NCI-H146 (cell line): ENCODE measurements at places on chromosomes 7 and 10.

GRCh38 chr10:117237401-117237991 lies 3.4 kb upstream of the SLC18A2 start:
- DNase-seq: no peak

GRCh38 chr10:1120801-1121211 lies 64.6 kb downstream of the WDR37 start:
- no peak for DNase-seq

GRCh38 chr7:135111379-135111778 lies 36.5 kb upstream of the TMEM140 start:
- no peak for DNase-seq

GRCh38 chr7:81638198-81638597 lies 131.6 kb downstream of the HGF start:
- DNase-seq: peak; percentile 13

- no peak for DNase-seq
Observed at GRCh38 chr10:132302421-132303310, 5.1 kb downstream of the STK32C start.

GRCh38 chr10:33489501-33490176 lies 155.2 kb upstream of the NRP1 start:
- no peak for DNase-seq

- DNase-seq: no peak
Observed at GRCh38 chr7:156378806-156379205, 261.8 kb upstream of the RNF32 start.

- DNase-seq: no peak
Observed at GRCh38 chr10:30581779-30582380, 47.7 kb downstream of the LYZL2 start.

DNA sequence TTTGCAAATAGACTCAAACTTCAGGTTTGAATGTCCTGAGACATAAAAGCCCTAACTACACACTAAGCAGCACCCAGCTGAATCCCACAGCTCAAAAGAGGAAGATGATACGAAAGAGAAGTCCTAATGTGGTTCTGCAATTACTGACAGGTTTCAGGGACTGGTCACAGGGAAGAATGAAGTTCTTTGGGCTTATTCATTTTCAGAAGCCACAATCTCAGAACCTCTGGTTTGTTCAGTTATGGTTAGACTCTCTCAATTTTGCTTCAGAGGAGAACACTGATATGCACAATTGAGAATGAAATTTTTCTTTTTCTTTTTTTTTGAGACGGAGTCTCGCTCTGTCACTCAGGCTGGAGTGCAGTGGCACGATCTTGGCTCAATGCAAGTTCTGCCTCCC lies 94.6 kb upstream of the FAM180A start:
- no peak for DNase-seq

DNA sequence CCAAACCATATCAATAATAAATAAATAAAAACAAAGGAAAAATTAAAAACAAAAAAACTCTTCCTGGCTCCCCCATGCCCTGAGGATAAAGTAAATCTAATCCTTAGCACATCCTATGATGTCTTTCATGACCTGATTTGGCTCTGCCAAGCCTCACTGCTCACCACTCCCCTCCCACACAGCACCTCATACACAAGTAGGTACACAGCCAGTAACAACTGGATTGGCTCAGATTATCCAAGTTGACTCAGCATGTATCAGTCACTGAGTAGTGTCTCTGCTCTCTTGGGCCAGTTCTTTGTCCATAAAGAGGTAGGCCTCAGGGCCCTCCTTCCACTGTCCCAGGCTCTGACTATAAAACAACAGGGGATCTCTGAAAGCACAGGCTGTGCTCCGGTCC lies 99.6 kb downstream of the STRA8 start:
- no peak for DNase-seq

- DNase-seq: no peak
Observed at GRCh38 chr7:16660702-16661464, 14.9 kb downstream of the BZW2 start.

DNA sequence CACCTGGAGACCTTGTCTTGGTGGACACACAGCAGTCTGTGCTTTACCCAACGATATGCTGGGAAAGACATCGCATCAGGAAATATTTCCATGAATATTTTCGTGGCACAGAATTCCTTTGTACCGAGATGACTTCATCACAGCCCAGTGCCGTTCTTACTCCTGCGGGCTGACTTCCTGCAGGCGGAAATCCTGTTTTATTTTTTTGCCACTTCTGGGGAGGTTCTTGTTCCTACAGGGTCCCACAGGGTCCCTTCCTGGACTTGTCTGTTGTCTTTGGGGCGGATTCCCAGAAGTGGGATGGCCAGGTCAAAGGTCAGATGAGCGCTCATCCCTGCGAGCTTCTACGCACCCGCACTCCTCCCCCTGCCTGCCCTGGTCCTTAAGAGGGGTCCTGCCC lies 86.5 kb downstream of the DNAJB6 start:
- DNase-seq: no peak

GRCh38 chr7:214410-215212 lies 22.2 kb downstream of the FAM20C start:
- DNase-seq: no peak

DNA sequence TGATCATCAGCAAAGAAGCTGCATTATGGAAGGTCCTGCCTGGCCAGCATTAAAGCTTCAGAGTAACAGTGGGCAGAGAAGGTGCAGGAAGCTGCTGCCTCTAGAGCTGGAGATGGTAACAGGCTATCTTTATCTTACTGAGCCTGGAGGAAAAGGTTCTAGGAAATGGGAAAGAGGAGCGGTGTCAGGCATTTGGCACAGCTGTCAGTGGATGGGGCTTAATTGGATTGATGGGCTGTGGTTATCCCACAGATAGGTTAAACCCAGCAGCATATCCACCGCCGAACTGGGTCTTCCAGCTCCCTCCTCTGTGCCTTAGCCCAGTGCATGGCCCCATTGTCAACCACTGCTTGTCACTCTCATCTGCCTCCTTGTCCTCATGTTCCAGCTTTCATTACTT lies 127.6 kb downstream of the CCNY start:
- no peak for DNase-seq

DNA sequence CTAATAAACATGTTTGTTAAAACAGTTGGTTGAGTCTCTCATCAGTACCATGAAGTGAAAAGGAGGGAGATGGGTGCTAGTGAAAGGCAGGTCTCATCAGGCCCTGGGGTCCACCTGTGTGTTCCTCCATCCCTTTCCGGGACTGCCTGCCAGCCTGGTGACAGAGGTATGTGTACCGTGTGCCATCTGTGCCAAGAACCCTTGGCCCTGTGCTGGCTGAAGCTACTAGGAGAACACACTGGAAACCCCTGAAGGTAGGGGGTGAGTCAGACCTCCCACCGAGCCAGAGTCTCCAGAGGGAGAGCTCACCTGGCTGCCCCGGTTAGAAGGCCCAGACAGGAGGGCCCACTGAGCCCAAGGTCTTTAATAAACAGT lies 2.3 kb downstream of the DDIT4 start:
- DNase-seq: no peak

DNA sequence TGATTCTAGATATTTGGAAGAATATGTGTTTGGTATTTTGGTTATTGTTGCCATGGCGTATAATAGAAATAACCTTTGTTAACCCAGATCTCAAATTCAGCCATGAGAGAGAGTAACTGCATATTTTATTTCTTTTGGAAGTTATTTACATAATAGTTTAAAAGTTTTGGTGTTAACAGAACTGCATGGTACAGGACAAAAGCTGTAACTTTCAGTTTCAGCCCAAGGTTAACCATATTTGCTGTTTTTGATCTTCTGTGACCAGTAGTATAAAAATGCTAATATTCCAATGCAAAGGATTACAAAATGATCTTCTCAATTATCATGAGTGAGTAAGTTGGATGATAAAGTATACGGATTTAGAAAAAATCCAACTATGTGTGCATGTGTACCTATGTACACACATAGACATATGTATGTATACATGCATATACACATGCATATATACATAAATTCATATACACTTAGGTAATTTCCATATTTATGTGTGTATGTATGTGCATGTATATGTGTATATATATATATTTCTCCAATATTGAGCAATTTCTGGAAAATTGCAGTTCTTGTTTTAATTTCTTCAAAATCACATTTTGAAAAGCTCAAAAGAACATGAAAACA lies 38.0 kb upstream of the PIP4K2A start:
- DNase-seq: no peak

DNA sequence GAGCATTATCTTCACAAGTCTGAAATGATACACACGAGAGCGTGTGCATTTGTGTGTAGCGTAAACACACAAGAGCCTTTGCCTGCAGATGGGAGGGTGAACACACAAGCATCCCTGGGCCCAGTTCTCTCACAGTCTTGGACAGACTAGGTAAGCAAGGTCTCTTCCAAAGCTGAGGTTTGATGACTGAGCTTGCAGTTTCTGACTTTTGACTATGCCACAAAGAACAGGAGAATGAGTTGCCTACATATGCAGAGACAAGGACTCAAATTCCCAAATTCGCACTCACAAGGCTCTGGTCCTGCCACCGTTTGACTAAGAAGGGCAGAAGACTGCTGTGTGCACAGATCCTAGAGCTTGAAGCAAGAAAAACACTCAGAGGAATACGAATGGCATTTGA lies 55.8 kb downstream of the FAM53B start:
- DNase-seq: no peak

- DNase-seq: peak; percentile 23
Observed at GRCh38 chr7:151518105-151518946, 1.4 kb downstream of the RHEB start.

DNA sequence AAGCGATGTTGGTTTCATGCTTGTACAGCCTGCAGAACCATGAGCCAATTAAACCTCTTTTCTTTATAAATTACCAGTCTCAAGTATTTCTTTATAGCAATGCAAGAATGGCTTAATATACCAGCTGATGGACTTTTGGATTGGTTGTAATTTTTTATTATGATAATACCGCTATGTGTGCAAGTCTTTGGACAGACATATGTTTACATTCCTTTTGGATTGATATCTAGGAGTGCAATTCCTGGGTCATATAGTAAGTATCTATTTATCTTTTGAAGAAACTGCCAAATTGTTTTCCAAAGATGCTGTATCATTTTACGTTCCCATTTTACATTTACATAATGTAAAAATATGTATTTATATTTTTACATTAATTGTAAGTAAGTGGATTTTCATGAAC lies 81.2 kb upstream of the PIP4K2A start:
- no peak for DNase-seq

- DNase-seq: no peak
Observed at GRCh38 chr10:23556727-23557440, 118.0 kb downstream of the OTUD1 start.

- no peak for DNase-seq
Observed at GRCh38 chr10:13767676-13768178, 181.0 kb downstream of the PRPF18 start.

DNA sequence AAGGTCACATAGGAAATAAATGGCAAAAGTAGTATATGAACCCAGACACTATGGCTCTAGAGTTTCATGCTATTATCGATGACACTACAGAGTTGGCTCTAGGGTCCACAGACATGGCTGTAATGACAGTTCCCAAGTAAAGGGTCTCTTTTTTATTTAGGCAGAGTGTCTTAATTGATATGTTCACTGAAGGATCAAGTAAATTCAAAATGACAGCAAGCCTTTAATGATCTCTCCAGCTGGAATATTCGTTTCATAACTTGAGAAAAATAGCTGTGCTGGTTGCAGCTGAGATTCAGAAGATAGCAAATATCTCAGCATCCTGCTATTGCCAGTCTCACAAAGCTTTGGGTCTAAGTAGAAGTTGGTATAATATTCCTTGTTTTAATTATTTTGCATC lies 333.6 kb upstream of the MAGI2 start:
- DNase-seq: no peak

- DNase-seq: peak; percentile 13
Observed at GRCh38 chr10:11909618-11910017, 86.5 kb downstream of the PROSER2 start.

DNA sequence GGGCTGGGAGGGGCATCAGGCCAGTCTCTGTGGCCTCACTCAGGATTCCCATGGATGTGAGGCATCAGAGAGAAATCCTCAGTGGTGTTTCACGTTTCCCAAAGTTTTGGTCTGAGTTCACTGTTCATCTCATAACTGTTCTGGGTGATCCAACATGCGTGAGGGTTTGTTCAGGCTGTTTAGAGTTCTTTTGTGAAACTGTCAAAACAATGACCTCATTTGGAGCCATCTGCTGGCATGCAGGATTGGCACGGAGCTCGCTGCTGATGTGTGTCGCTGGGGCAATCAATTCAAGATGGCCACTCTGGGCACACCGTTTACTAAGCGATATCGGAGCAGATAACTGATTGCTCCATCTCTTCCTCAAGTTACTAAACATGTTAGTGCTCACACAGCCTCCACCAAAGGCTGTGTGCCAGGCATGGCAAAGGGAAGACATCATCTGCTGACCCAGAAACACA lies 365.6 kb downstream of the WDR11 start:
- no peak for DNase-seq

DNA sequence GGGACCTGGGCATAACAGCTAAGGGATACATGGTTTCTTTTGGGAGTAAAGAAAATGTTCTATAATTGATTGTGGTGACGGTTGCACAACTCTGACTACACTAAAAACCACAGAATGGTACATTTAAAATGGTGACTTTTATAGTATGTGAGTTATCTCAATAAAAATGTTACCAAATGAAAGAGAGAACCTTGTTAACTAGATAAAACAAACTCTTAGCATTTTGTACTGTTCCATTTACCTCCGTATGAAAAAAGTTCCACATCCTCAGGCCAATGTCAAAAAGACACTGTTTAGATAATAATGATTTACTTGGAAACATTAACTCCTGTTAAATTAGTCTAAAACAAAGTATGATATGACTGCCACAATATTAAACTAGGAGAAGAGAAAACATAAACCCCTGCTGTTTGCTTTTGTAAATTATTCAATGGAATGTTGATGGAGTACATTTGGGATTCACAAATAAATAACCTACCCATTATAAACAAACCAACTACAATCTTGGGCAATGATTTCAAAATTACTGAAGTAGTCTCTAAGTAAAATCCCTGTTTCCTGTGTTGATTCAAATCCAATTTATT lies 60.7 kb downstream of the SMURF1 start:
- no peak for DNase-seq

DNA sequence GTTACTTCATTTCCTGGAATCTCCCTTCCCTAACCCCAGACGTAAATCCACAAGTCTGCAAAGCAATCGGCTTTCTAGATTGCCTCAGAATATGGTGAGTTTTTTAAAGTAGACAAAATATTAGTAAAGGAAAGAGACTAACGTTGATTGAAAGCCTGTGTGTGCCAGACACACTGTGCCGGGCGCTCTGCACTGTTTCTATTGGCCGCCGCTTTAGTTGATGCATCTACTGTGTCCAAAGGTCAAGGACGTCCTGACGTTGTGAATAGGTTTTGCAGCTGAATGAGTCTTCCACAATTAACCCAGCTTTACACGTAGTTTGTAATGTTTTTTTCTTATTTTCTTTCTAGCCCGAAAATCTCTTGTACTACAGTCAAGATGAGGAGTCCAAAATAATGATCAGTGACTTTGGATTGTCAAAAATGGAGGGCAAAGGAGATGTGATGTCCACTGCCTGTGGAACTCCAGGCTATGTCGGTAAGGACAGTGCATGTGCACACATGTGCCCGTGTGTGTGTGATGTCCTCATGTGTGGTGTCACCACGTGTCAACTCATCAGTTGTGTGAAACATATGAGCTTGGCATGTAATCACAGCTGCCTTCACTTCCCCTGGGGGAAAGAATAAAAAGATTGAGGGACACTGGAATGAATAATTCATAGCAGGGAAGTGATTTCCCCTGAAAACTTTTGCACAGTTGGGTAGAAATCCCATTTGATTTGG lies 232.0 kb downstream of the CCDC3 start:
- DNase-seq: no peak
